D341Med (cell line): ENCODE measurements at places on chromosomes 2 and 18.

GRCh38 chr2:140401056-140401455 is 1620.9 kb upstream of the NXPH2 start:
- DNase-seq = no peak

DNA sequence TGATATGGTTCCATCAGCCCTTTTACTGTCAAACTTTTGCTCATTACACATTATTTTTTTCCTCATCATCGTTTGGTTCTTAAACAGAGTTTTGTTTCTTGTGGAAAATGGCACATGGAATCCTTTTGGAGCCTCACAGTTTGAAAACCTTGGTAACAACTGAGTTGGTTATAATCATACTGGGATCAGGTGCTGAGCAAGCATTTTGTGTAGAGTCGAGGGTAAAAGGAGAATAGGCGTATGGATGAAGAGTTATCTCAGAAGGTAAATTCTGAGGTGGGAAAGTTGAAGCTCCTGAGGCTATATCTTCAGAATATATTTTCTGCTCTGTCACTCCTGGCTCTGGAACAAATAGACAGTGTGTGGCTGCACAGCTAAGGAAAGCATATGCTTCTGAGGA is 274.0 kb upstream of the DSEL start:
- no peak for DNase-seq

DNA sequence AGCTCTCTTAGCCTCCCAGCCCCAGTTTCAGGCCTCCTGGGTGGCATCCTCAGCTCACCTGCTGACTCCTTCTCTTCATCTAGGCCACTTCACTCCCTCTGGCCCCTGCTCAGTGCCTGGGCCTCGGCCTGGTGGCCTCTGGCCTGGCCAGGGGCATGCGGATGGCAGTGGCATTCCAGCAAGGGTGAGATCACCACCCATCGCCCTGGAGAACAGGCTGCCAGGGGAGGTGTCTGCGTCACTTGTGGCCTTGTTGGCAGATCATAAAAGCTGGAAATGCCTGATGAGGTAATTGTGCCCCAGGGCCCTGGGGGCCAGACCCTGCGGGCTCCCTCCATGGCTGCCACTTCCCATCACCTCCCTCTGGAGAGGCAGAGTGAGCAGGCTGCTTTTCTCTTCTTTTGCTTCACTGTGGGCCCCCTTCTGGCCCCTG is 72.5 kb upstream of the SMAD2 start:
- peak; percentile 33 for DNase-seq

DNA sequence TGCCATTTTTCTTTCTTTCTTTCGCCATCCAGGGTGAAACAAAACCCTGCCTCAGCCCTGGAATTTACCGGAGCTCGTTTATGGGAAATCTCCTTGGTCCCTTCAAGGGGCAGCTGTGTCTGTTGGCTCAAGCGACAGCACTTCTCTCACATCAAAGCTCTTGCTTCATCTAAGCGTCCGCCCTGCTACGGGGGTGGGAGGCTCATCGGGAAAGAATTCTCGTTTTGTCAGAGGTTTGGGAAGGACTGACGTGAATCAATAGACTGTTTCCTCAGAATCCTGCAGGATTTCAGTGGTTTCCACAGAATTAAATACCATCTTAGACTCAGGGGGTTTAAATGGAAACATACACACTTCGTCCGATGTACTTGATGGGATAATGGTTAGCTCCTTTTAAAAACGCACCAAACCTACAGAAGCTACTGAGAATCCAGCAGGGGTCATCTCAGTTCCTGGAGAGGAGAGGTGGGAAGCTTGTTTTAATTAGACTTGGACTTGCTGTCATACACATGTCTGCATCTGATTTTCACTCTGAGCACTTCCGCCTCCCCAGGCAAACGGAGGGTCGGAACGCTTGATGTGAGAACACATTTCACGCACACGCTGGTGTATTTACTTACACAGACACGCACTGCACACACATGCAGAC is 91.6 kb downstream of the ASB1 start:
- DNase-seq = no peak

DNA sequence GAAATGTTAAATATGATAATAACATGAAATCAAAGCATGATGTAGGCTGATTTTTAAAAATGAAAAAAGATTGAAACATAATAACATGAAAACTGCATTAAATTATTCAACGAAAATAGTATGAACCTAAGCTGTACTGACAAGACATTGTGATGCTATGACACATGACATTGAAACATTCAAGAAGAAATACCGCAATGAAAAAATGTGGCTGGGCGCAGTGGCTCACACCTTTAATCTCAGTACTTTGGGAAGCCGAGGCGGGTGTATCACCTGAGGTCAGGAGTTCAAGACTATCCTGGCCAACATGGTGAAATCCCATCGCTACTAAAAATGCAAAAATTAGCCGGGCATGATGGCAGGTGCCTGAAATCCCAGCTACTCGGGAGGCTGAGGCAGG is 14.6 kb downstream of the CXCR1 start:
- no peak for DNase-seq

- no peak for DNase-seq
Measured at GRCh38 chr2:222232839-222233238, 66.0 kb downstream of the PAX3 start.

GRCh38 chr2:121943285-121943684 is 187.8 kb downstream of the TSN start:
- DNase-seq = no peak

- DNase-seq = no peak
Measured at GRCh38 chr2:25365241-25365640, 23.5 kb upstream of the DNMT3A start.
